ENCODE measurements at places on chromosomes 16 and 17.

- DNase-seq, result no peak
These were observed 178.7 kb downstream of the KATNIP start for GRCh38 chr16:27728691-27729090.

DNA sequence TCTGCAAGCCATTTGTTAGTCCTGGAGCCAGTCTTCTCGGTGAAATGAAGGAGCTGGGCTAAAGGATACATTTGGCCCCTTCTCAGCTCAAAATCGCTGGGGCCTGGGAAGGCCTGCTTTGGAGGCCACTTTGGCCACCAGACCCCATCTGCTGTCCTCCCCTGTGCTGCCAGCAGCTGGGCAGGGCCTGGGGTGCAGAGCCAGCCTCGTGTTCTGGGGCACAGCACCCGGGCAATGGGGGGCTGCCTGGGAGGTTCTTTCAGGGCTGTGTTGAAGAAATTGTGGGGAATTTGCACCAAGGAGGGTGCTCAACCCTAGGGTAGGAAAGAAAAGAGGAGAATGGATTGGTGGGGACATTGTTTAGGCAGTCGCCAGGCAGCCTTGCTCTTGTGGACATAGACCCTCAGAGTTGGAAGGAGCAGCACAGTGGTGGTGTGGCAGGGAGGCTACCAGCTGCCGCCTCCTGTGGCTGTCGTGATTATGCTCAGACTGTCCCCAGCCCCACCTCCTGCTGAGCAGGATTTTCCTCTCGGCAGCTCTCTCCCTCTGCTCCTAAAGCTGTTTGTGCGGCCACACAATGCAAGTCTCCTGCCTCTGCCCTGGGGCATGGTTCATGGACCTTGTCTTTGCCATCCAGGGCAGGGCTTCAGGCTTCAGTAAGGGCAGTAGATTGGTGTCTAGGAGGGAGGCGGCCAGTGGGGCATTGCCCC lies 174.8 kb downstream of the NTN1 start:
- no peak for DNase-seq

- DNase-seq, result no peak
These were observed 5.0 kb upstream of the KRT19 start for GRCh38 chr17:41532947-41533570.

GRCh38 chr17:8649157-8650118 lies 18.9 kb upstream of the MYH10 start:
- no peak for DNase-seq

GRCh38 chr16:51497541-51498211 lies 346.6 kb upstream of the SALL1 start:
- DNase-seq, result no peak

DNA sequence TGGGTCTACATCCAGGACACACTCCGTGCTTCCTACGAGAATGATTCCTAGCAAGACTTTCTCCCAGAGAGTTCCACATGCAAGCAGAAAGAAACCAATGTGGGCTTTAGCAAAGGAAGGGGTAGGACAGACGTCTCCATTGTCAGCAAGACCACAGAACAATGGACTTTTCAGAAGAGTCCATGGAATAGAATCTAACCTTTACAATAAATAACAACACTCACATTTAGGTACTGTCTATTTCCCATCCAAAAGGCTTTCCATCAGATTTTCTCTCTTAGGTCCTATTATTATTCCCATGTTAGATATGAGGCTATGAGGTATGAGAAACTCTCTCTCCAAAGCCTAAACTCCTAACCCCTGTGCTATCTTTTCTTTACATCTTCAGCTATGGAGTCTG lies 360.9 kb downstream of the GRIN2A start:
- DNase-seq, result no peak

- DNase-seq, result no peak
These were observed 110.0 kb upstream of the PSMD7 start for GRCh38 chr16:74186561-74186971.

GRCh38 chr16:57621521-57622271 lies 6.7 kb upstream of the ADGRG1 start:
- no peak for DNase-seq

GRCh38 chr17:21129023-21129681 lies 2.4 kb downstream of the DHRS7B start:
- no peak for DNase-seq

- no peak for DNase-seq
These were observed 265.1 kb downstream of the NTN1 start for GRCh38 chr17:9286434-9286833.

GRCh38 chr16:84844049-84844350 lies 24.2 kb downstream of the CRISPLD2 start:
- no peak for DNase-seq

DNA sequence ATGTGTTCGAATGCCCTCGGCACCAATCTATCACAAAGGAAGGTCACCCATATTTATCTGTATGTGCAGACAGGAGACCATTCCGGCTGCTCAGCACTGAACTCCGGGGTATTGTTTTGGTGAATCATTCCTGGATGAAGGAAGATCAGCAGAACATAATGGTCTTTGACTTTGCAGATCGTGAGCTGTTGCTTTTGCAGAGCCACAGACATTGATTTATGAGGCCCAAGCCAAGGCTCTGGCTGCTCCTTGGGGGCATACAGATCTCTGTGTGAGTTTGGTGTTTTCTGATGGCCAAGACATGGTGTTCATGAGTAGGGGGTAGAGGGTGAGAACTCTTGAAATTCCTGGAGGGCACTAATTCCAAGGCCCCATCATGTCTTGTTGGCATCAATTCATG lies 458.8 kb upstream of the HSBP1 start:
- DNase-seq, result no peak

- DNase-seq, result no peak
These were observed 69.7 kb downstream of the WIPI1 start for GRCh38 chr17:68387435-68388218.

GRCh38 chr17:2385240-2386210 lies 15.3 kb downstream of the MNT start:
- DNase-seq, result no peak

DNA sequence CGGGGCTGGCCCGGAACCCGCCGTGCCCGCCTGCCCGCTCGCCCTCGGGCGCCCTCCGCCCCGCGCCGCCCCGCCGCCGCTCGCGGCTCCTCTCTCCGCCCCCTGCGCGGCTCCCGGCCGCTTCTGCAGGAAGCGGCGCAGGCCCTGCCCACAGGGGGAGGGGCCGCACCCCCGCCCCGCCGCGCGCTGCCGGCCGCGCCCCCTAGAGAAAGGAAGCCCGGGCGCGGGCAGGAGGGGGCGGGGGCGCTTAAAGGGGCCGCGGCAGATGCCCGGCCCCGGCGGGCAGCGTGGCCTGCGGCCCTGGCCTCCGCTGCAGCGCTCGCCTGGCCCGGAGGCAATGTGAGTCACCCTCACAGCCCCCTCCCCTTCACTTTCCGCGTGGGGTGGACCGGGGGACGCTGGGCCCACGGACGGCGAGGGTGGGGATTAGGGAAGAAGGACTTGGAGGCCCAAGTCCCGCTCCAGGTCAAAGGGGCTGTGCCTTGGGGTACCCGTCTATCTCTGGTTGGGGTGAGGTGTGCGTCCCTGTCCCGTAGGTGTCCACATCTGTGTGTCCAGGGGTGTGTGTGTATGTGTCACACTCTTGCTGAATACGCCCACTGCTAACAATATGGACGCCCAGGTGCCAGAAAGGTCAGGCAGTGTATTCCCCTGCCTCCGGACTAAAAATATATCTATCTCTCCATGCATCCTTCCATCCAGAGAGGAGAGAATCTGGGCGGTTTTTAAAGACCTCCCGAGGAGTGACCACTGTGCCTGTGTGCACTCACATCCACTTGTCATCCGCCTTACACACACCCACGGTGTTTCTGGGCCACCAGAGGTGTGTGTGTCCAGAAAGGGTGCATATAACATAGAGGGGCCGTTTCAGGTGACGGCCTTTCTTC lies at the start of gene GIT1:
GIT1 (minus strand) TSS at position 125 of the 887 bp plus-strand sequence. CDS start 270 bp downstream, outside the sequence.
- peak; percentile 98 for DNase-seq

- DNase-seq, result no peak
These were observed 163.6 kb downstream of the HS3ST3A1 start for GRCh38 chr17:13437966-13438779.

GRCh38 chr16:50151322-50151721 lies 1.8 kb upstream of the TENT4B start:
- no peak for DNase-seq

- no peak for DNase-seq
These were observed 15.1 kb downstream of the GSDMB start for GRCh38 chr17:39903158-39903884.

- no peak for DNase-seq
These were observed 27.6 kb upstream of the ETV4 start for GRCh38 chr17:43573579-43574321.

GRCh38 chr17:67378454-67379250 lies 1.6 kb downstream of the PITPNC1 start:
- peak; percentile 87 for DNase-seq

GRCh38 chr17:43183921-43184320 lies 12.9 kb downstream of the NBR1 start:
- DNase-seq, result no peak

Data from GM13977 (cell line).